ENCODE measurements at places on chromosomes 2 and 18. TPM values are rescaled to one million over a fixed set of nuclear protein-coding genes. Genes with fewer than 3 reads are reported as not detected.

GRCh38 chr18:78703291-78703690 lies 276.3 kb upstream of the SALL3 start:
- no peak for DNase-seq

DNA sequence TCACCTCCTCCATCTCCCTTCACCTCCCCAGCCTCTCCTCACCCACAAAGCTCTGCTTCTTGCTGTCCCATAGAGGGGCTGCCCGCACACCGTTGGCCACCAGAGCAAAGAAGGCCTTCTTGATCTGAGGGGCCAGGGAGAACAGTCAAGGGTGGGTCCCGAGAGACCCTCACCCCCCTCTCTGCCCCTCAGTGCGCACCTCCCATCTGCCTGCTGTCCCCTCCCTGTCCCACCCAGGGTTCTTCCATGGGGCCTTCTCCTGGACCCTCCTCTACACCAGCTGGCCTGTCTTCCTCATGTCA lies 3.2 kb downstream of the PRKAG3 start:
- no peak for DNase-seq

The ABCG8 gene
- not detected for total RNA-seq

DNA sequence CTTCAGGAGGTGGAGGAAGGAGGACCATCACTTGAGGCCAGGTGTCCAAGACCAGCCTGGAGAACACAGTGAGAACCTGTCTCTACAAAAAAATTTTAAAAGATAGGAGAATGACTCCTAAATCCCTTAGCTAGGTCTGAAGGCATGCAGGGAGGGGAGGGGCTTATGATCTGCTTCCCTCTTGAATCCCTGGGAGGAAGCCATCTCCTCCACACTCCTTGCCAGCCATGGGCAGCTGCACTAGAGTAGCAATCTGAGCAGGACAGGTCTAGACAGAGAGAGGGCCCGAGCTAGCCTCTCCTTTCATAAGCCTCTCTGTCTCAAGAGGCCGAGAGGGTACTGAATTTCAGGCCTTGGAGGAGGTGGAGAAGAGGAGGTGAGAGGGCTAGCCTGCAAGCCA lies 42.5 kb downstream of the DAPL1 start:
- no peak for DNase-seq
